CD4-positive, alpha-beta T cell treated with Interleukin-1 beta for 1 hour (primary cell): ENCODE measurements at places on chromosomes 4 and X.

DNA sequence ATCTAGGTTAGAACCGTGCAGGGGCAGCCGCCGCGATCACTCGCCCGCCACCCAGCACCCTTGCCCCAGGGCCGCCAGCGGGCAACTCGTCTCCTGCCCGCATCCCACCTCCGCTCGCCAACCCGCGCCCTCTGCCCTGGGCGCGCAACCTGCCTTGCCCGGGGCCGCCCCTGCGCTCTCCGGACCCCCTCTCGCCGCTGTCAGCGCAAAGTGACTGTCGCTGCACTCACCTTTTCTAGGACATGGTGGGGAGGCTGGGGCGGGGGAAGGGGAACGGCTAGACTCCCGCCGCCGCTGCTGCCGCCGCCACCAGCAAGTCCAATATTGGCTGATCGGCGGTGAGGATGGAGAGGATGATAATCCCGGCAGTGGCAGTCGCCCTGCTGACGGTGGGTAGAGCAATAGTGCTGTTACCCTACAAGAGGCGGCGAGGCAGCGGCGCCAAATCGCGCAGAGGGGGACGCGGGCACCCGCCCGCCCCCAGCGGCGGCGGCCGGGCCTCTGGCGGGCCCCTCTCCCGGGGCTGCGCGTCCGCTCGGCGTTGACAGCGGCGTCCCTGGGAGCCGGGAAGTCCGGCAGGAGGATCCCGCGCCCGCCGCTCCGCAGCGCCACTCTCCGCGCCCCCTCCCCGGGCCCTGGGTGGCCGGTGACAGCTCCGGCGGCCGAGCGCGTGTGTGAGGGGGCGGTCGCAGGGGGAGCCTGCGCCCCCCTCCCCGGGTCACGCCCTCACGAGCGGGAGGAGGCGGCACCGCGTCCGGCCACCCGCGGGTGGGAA is 2.3 kb upstream of the NR3C2 start:
- DNase-seq: peak; percentile 49

GRCh38 chr4:108036213-108036612 is 46.5 kb downstream of the HADH start:
- DNase-seq: peak; percentile 58

DNA sequence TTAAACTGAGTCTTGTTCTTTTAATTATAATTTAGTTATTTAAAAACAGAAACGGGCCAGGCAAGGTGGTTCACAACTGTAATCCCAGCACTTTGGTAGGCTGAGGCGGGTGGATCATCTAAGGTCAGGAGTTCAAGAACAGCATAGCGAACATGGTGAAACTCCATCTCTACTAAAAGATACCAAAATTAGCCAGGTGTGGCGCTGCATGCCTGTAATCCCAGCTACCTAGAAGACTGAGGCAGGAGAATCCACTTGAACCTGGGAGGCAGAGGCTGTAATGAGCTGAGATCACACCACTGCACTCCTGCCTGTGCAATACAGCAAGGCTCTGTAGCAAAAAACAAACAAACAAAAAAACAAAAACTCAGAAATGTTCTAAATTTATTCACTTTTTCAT is 852.9 kb downstream of the TECRL start:
- no peak for DNase-seq

DNA sequence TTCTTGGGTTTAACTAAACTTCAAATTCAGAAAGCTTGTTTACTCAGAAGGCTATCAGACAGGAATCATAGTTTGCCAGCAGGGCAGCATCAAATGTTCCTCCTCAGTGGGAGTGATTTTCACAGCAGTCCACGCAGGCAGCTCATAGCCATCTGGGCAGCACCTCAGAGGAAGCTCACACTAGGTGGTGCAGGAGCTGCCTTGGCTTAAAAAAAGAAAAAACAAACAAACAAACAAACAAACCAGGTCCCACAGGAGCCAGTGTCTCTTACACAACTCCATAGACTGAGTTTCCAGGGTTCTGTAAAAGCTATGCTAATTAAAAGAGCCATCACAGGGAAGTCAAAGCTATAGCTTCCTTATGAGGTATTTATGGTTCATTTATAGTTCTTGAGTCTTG is 10.5 kb upstream of the KLHL5 start:
- no peak for DNase-seq

DNA sequence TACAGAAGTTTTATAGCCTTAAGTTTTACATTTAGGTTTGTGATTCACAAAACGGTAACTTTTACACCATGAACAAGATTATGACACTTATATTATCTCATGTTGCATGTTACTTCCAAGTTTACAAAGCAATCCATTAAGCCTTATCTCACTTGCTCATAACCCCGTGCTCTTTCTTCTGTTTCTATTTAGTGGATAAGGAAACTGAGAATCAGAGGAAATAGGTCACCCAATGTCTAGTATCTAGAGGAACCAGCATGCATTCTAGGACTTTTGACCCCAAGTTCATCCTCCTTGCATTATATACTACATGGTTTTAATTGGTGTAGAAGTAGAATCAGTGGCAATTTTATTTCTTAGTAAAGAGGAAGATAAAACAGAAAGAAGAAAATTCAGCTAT is 67.0 kb upstream of the ANXA3 start:
- no peak for DNase-seq

GRCh38 chrX:49177338-49177833 is 5.7 kb downstream of the PLP2 start:
- peak; percentile 31 for DNase-seq

- no peak for DNase-seq
Observed at GRCh38 chr4:10107111-10108091, 9.2 kb downstream of the WDR1 start.

- DNase-seq: no peak
Observed at GRCh38 chr4:55340266-55340665, 5.8 kb upstream of the SRD5A3 start.

DNA sequence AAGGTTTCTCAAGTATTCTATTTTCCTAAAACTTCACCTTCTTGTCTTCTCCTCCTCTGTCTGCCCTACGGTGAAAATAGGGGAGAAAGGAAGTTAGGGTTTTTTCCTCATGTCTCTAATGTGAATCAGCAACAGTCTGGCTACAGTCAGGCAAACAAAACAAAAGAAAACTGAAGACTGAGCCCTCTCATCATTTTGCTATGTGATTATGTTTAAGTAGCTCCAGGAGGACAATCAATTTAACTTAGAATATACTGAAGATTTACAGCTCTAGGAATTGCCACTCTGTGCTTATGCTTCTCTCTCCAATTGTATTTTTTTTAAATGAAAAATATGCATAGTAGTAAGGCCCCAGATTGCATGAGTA is 316.2 kb downstream of the GPAT3 start:
- no peak for DNase-seq

GRCh38 chr4:56247646-56248045 is 139.6 kb downstream of the AASDH start:
- DNase-seq: no peak

DNA sequence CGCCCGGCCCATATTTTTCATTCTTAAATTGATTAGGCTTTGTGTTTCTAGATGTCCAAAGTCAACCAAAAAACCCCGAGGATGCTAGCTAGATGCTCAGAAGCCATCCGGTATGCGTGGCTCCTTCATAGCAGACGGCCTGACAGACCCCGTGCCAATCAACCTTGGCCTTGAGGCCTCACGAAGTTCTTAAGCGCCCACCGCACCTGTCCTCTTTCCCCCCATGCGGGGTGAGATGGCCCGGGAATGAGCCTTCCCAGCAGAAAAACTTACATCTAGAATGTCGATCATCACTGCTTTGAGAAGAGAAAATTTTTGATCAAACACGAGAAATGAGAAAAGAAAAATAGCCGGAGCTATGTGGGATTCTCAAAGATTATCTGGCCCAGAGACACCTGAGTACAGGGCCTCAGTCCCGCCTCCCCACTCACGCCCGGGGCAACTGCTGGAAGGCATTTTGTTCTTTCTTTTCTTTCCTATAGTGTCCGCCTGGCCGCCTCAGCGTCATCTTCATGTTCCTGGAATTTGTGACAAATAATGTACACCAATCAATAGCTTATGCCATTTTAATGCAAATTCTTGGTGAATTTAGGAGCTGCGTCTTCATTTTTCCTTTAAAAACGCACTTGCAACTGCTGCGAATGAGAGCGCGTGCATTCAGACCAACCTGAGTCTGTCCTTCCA is 1.6 kb upstream of the NAT8L start:
- DNase-seq: no peak

DNA sequence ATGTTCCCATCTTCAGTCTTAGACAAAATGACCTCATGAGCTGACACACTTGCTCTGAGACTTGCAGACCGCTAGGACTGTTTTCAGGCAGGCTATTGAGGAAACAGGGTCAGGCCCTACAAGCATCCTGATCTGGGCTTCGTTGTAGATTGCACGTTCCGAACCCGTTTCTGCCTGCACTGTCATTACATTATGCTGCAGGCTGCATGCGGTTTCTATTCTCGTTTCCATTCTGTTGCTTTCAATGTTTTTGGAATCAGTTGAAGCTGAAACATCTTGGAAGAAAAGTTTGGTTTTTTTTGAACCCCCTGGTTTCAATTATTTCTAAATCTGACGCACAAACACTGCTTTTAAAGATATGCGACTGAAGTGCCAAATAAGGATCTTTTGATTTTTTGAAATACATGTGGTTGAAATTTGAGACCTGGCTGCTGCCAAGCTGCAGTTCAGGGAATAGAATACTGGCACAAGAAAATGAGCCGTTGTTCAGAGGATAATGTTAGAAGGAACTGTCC is 716.1 kb upstream of the INTU start:
- DNase-seq: no peak

- no peak for DNase-seq
Observed at GRCh38 chr4:104330125-104330905, 164.4 kb downstream of the CXXC4 start.
